HL-60 (cell line): ENCODE measurements at places on chromosomes 16 and 17.

- DNase-seq: no peak
Observed at GRCh38 chr17:7977805-7978204, 24.6 kb upstream of the GUCY2D start.

DNA sequence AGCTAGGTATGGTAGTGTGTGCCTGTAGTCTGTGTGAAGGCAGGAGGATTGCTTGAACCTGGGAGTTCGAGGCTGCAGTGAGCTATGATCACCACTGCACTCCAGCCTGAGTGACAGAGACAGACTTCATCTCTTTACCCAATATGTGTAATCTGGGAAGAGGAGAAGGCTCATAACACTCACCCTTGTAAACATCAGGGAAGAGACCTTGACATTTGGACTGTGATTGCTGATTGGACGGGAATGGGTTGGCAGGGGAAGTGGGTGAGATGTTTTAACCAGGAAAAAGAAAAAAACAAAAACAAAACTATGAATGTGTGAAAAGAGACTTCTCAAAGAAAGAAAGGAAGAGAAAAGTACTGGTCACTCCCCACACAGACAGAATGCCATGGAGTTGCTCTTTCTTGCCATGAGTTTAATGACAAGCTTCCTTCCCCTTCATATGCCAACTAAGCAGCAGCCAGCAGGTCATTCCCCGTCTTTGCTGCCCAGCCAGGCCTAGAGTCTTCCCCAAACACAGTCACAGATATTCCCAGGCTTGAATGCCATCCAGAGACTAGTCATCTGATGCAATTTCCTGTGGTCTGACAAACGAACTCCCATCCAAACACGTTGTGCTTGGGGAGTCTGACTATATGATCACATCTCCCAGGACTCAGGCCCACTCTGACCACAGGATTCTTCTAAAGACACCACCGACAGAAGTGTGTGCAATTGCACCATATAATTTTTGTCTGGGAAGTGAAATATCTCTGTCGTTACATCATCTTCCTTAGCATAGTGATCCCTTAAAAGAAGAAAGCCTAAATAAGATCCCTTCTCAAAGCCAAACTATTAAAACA is 3.6 kb upstream of the XAF1 start:
- DNase-seq: peak; percentile 54

DNA sequence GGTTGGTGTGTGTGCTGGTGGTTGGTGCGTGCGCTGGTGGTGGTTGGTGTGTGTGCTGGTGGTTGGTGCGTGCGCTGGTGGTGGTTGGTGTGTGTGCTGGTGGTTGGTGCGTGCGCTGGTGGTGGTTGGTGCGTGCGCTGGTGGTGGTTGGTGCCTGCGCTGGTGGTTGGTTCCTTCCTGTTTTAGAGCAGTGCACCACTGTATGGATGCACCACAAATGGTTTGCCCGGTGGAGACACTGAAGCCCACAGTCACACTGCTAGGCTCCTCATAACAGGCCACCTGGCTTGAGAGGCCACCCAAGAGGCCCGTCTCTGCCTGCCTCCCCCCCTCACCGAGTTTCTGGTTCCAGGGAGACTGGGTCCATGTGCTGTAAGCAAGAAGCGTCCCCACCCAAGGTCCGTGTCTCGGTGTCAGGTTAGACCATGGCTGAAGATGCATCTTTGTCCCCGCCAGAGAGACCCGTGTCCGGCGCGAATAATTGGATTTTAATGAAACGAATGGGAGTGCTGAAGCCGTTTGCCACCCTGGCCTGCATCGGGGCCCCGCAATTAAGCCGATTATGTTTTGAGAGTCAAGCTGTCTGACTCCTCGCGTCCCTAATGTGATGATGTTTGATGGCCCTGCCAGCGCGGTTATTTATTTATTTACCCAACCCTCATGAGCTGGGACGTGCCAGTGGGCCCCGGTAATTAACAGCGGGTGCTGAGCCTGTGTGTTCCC is 161.3 kb upstream of the GSE1 start:
- peak; percentile 25 for DNase-seq

- DNase-seq: peak; percentile 58
Observed at GRCh38 chr16:87303431-87303930, 13.7 kb downstream of the C16orf95 start.

DNA sequence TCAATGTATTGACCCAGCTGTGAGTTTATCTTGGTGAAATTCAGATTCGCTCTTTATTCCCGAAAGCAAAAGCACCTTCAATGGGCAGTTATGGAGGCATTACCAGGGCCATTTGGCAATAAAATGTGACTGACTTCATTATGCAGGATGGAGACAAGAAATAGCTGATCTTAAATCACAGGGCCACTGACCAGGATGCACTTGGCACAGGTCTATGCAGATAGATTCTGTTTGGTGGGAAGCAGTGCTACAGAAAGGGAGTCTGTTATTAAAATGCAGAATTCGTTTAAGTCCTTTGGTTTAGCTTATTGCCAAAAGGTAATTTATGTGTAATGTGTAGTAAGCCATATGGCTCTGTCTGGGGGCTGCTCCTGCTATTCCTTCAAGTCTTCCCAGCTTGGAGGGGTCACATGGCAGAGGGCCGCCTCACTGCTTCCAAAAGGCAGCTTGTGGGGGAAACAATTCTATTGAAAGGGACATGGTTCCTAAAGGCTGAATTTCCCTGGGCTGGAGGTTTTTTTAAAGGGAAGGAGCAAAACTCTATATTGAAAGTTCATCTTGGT is 239.8 kb downstream of the HS3ST4 start:
- no peak for DNase-seq

- no peak for DNase-seq
Observed at GRCh38 chr17:53818271-53818670, 4.5 kb upstream of the KIF2B start.

- no peak for DNase-seq
Observed at GRCh38 chr17:66966704-66967418, 2.4 kb downstream of the CACNG4 start.

DNA sequence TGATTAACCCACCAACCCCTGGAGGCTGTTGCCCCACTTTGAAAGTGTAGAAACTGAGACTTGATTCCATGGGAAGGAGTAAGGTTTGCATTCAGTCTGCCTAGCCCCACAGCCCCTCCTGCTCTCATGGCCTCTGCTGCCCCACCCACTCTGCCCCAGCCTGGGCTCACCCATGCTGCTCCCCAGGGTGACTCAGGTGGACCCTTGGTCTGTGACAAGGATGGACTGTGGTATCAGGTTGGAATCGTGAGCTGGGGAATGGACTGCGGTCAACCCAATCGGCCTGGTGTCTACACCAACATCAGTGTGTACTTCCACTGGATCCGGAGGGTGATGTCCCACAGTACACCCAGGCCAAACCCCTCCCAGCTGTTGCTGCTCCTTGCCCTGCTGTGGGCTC is 6.5 kb downstream of the PRSS41 start:
- DNase-seq: no peak

- no peak for DNase-seq
Observed at GRCh38 chr17:1045456-1045855, 48.5 kb downstream of the TIMM22 start.

DNA sequence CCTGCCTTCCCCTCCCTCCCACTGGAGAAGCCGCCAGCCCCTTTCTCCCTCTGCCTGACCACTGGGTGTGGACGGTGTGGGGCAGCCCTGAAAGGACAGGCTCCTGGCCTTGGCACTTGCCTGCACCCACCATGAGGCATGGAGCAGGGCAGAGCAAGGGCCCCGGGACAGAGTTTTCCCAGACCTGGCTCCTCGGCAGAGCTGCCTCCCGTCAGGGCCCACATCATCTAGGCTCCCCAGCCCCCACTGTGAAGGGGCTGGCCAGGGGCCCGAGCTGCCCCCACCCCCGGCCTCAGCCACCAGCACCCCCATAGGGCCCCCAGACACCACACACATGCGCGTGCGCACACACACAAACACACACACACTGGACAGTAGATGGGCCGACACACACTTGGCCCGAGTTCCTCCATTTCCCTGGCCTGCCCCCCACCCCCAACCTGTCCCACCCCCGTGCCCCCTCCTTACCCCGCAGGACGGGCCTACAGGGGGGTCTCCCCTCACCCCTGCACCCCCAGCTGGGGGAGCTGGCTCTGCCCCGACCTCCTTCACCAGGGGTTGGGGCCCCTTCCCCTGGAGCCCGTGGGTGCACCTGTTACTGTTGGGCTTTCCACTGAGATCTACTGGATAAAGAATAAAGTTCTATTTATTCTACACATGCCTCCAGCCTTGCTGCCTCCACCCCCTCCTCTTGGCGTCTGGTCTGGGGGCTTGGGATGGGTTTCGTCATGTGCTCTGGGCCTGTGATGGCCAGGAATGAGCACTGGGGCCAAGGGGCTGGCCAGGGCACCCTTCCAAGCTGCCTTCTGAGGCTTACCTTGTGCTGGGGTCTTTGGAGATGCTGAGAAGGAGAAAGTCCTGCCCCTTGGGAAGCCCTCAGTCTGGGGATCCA is 7.3 kb downstream of the GJD3 start:
- no peak for DNase-seq

DNA sequence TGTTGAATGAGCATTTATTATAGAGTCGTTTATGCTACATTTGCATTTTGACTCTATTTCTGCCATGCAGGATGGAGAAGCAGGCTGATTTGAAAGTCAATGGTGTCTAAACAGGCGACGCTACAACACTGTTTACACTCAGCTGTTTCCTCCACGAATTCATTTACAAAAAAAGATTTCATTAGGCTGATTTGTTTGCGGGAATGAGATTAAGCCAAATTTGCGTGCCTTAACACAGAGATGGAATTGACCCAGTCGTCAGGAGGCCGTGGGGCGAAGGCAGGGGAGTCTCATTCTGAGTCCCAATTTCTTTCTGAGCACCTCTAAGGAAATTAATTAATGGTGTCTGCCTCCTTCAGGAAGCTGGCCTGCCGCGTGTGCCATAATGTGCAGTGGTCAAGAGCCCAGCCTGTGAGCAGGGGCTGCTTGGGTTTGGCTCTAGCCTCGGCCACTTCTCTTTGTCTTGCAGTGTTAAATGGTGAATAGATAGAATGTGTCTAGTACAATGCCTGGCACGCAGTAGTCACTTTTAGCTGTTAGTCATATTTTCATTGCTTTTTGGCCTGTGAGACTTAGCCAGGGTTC is 88.6 kb upstream of the NKD1 start:
- DNase-seq: no peak

- no peak for DNase-seq
Observed at GRCh38 chr16:88815901-88816589, 4.3 kb upstream of the APRT start.

GRCh38 chr16:14306485-14307058 is 235.5 kb downstream of the MRTFB start:
- no peak for DNase-seq

GRCh38 chr16:48113001-48113400 is 42.8 kb downstream of the ABCC12 start:
- DNase-seq: no peak

- no peak for DNase-seq
Observed at GRCh38 chr16:84503751-84504395, 586 bp downstream of the MEAK7 start.

- DNase-seq: peak; percentile 96
Observed at GRCh38 chr16:16062023-16062937, 112.9 kb downstream of the ABCC1 start.

DNA sequence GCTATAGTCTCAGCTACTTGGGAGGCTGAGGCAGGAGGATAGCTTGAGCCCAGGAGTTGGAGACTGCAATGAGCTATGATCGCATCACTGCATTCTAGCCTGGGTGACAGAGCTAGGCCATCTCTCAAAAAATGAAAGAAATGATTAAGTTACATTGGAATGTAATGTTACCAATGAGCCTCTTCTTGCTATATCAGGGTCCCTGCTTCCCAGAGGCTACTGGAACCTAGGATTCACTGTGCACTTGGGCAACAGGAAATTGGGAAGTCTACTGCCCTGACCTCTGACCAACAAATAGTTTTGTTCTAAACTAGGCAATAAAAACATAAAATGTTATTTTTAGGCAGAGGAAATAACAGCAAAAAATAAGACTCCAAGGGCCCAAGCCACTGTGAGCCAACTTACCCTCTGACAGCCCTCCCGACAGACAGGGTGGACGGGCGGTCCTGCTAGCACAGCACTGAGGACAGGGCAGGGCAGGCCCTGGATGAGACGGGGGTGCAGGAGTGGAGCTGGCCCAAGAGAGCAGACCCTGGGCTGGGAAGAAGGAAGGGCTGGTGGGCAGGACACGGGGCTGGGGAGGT is 27.5 kb downstream of the NSMCE1 start:
- no peak for DNase-seq

DNA sequence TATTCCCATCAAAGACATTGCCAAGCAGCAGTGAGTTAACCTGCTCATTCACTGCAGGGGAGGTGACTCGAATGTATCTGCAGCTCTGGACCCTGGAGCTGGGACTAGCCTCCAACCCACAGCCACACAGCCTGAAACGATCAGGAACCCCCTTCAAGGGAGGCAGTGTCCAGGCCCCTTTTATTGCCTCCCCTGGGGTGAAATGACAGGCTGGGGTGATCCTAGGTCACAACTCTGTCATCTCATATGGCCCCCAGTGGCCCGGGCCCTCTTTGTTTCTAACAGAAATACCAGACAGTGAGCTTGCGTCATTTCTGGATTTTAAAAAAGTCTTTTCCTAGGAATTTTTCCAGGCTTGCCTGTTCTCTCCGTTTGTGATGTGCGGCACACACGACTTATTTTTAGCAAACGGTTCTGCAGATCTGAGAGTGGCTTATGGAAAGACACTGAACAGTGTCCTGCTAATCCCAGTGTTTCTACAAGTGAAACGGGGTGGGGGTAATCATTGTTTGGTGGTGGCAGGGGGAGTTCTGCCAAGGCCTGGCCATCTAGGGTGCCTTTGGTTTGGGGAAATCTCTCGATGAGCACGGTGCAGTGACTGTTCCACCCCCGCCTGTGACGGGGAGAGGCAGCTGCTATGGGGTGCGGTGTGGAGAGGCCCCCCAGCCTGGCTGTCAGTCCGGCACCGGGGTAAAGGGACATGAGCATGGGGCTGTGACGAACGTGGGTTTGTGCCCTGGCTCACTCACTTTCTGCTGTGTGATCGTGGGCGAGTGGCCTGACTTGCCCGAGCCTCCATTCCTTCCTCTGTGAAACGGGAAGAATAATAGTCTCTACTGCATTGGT is 27.2 kb downstream of the NAGPA start:
- no peak for DNase-seq

GRCh38 chr17:79026376-79027273 is 2.7 kb downstream of the C1QTNF1 start:
- DNase-seq: no peak

GRCh38 chr17:17541640-17542001 is 45.4 kb upstream of the RASD1 start:
- DNase-seq: no peak

GRCh38 chr16:84715854-84716253 is 16.1 kb downstream of the USP10 start:
- DNase-seq: no peak

DNA sequence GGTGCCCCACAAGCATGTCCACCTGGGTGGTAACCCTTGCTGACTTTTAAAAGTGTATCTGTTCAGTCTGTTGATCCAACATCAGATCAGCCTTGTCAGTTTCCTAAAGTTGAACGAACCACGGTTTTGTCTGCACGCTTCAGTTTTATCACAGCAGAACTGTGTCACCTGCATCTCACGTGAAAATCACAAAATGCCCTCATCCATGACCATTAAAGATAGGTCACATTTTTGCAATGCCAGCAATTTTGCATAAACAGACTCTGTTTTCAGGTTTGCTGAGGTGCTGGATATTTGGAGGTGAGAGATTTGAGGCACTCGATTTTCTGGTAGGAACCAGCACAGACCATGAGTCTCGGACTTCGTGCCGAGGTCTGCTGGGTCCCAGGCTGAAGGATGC is 3.0 kb downstream of the METRNL start:
- no peak for DNase-seq

GRCh38 chr17:50196036-50196435 is 5.4 kb downstream of the COL1A1 start:
- DNase-seq: no peak

- DNase-seq: peak; percentile 73
Observed at GRCh38 chr16:23788685-23789084, 33.9 kb downstream of the CHP2 start.
